ENCODE measurements at places on chromosomes 1 and 21. TPM values are rescaled to one million over a fixed set of nuclear protein-coding genes. Genes with fewer than 3 reads are reported as not detected.

SLAMF1 gene
- not detected for polyA plus RNA-seq

- peaks cover 29% of the 10 kb centered on the region for H3K36me3 ChIP-seq
- H3K27me3 ChIP-seq: no peaks in the 10 kb centered on the region
- peak overlapping the region; percentile 84 for H3K4me3 ChIP-seq
- peak overlapping the region; percentile 39 for H3K27ac ChIP-seq
Observed at GRCh38 chr1:54403808-54404261, 2.4 kb downstream of the SSBP3 start.

DNA sequence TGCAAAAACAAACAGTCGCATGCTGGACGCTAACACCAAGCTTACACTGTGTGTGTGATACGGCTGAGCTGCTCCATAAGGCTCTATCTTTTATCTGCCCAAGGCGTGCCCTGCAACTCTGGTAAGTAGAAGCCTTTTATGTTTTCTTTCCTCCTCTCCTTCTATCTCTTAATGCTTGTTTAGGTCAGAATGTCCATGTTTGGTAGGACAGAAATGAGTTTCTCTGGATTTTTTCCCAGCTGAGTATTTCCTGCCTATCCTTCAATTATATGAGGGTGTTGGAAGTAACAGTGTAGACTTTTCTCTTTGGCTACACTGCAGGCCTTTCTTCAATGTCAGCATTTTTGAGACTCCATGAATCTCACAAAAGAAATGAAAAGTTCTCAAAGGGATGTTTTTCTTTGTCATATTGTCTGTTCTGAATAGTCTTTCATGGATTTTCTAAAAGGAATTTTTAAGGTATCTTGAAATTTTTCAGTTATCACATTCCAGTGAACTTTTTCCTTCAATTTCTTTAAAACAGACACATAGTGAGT lies 124.2 kb downstream of the MACF1 start:
- H3K36me3 ChIP-seq: peaks cover 90% of the 10 kb centered on the region
- H3K27me3 ChIP-seq: no peaks in the 10 kb centered on the region
- H3K4me3 ChIP-seq: no peak overlapping the region
- DNase-seq: no peak
- no peak overlapping the region for H3K27ac ChIP-seq

GRCh38 chr1:39094685-39095084 lies 68.5 kb downstream of the NDUFS5 start:
- H3K27ac ChIP-seq: no peak overlapping the region
- H3K4me3 ChIP-seq: no peak overlapping the region
- no peaks in the 10 kb centered on the region for H3K36me3 ChIP-seq

SRGAP2B gene
- 19.5 TPM for polyA plus RNA-seq

SLC30A7 gene
- 4.0 TPM for polyA plus RNA-seq

NOTCH2 gene
- polyA plus RNA-seq: 23.3 TPM

KRTAP19-5 gene
- polyA plus RNA-seq: not detected

DNA sequence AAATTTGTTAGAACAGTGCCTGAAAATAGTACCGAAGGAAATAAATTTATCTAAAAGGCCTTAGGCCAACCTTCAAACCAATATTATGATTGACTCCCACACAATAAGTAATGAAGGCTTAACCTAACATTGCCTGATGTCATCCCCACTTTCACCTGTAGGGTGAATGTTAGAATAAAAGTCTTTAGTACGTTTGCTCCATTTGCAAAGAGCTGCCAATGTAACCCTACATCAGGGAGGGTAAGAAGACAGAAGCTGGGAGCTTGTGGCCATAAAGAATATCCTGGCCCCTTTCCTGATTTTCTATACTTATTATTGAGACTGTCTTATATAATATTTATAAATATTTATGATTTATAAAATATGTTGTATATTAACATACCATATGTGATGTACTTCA lies 661.8 kb upstream of the CXADR start:
- H3K27ac ChIP-seq: no peak overlapping the region
- no peak for DNase-seq
- no peak overlapping the region for H3K4me3 ChIP-seq
- peaks cover 3% of the 10 kb centered on the region for H3K36me3 ChIP-seq
- no peaks in the 10 kb centered on the region for H3K27me3 ChIP-seq

HSPG2 gene
- polyA plus RNA-seq: 10.7 TPM

DNA sequence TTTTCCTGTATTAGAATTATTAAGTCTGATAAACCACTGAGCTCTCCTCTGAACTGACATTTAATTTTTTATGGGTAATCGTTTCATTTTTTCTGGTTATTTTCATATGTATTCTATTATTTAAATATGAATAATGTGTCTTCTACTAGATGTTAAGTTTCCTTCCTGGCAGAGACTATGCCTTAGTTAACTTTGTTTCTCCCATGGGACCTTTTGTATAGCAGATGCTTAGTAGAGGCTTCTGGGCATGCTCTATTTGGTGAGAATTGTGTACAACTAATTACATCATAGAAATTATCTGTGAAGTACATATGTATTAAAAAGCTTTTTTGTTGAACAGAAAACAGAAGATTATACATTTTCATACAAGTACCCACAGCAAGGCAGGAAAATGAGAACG lies 23.4 kb downstream of the CTBS start:
- DNase-seq: no peak
- peaks cover 16% of the 10 kb centered on the region for H3K36me3 ChIP-seq
- H3K4me1 ChIP-seq: no peaks in the 10 kb centered on the region
- no peaks in the 10 kb centered on the region for H3K27me3 ChIP-seq
- H3K4me3 ChIP-seq: no peak overlapping the region

- H3K27me3 ChIP-seq: no peaks in the 10 kb centered on the region
- H3K4me3 ChIP-seq: no peak overlapping the region
- H3K36me3 ChIP-seq: peaks cover 13% of the 10 kb centered on the region
Observed at GRCh38 chr1:29197590-29197924, 15.9 kb upstream of the SRSF4 start.

C1orf185 gene
- polyA plus RNA-seq: not detected

RPTN gene
- not detected for polyA plus RNA-seq

DNA sequence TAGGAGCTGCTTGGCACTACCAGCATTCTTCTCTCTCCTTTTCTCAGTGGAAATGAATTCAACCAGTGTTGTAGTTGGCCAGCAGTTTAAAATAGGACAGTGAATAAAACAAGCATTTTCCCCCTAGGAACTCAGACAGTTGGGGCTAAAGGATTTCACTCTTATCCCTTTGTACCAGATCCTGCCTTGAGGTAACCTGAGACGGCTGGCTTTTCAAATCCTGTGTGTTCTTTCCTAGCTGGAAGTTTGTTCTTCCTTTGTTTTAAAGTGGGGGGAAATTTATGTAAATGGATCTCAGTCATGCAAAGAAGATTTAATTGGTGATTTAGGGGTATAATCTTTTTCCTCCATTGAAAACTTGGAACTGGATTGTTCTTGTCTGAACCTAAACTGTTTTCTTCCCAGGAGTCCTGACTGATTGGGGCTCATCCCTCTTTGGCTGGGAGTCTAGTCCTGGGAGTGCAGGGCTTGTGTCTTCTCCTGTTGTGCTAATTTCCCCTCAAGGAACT lies 23.3 kb downstream of the ZP4 start:
- H3K4me1 ChIP-seq: no peaks in the 10 kb centered on the region
- no peak for DNase-seq
- no peaks in the 10 kb centered on the region for H3K36me3 ChIP-seq
- H3K27ac ChIP-seq: no peak overlapping the region
- H3K27me3 ChIP-seq: no peaks in the 10 kb centered on the region

GRCh38 chr21:46226920-46227599 lies 1.5 kb downstream of the LSS start:
- H3K36me3 ChIP-seq: peaks cover 9% of the 10 kb centered on the region
- no peak for DNase-seq
- no peaks in the 10 kb centered on the region for H3K27me3 ChIP-seq
- no peak overlapping the region for H3K27ac ChIP-seq

FMO5 gene
- polyA plus RNA-seq: 0.50 TPM

RNU11 gene
- polyA plus RNA-seq: not detected

DNA sequence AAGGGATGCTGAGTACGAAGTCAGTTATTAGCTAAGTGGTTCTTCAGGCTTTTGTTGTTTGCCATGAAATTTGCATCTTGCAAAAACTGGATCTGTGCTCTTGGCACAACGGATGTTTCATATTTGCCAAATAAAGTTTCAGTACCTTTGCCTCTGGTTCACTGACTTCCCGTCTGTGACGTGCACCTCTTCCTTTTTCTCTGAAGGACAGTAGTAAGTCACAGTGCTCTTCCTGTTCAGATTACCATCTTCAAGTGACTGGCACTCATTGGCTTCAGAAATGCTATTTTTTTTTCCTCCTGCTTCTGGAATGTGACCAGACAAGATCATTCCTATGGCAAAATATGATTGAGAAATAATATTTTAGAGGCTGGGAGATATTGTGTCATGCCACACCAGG lies 75.9 kb upstream of the GREM2 start:
- no peak for DNase-seq
- no peaks in the 10 kb centered on the region for H3K36me3 ChIP-seq
- H3K4me1 ChIP-seq: no peaks in the 10 kb centered on the region
- H3K27me3 ChIP-seq: no peaks in the 10 kb centered on the region

ABCG1 gene
- polyA plus RNA-seq: 0.11 TPM

TMEM52 gene
- 3.8 TPM for polyA plus RNA-seq

BTF3L4 gene
- polyA plus RNA-seq: 26.1 TPM

OXCT2 gene
- polyA plus RNA-seq: 0.44 TPM

NKAIN1 gene
- 0.54 TPM for polyA plus RNA-seq

GRCh38 chr1:163265547-163265946 lies 56.2 kb upstream of the NUF2 start:
- H3K36me3 ChIP-seq: no peaks in the 10 kb centered on the region
- no peaks in the 10 kb centered on the region for H3K4me1 ChIP-seq
- no peak overlapping the region for H3K27ac ChIP-seq
- no peak for DNase-seq
- no peak overlapping the region for H3K4me3 ChIP-seq

DNA sequence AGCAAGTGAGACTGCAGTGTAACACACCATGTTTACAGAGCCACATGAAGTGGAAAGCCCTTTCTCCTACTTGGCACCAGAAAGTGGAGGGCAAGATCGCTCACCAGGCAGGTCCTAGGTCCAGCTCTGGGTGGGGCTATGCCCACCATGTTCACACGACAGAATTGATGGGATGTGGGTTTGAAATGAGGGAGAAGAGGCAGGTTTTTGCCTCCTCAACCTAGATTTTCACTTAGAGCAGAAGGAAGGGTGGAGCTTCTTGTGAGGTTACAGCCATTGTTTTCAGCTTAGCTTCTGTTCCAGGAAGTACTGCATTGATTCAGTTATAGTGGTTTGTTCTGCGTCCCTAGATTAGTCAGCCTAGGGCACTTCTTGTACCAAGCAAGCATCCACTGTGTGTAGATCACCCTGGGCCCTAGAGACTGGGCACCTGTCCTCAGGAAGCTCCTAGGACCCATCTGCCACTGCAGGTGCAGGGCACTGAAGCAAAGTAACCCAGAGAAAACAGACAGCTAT lies 2.3 kb downstream of the CD53 start:
- no peak overlapping the region for H3K27ac ChIP-seq
- H3K27me3 ChIP-seq: no peaks in the 10 kb centered on the region
- DNase-seq: no peak

DNA sequence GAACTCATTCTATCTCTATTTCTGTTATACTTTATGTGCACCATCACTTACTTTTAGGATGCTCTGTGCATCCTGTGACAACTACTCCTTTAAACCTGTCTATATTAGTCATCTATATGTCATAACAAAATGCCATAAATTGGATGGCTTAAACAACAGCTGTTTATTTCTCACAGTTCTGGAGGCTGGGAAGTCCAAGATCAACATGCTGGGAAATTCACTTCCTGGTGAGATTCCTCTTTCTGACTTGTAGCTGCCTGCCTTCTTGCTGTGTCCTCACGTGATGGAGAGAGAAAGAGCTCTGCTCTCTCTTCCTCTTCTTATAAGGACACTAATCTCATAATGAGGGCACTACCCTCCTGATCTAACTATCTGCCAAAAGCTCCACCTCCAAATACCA lies 62.3 kb upstream of the RCOR3 start:
- no peak for DNase-seq
- no peaks in the 10 kb centered on the region for H3K36me3 ChIP-seq
- no peaks in the 10 kb centered on the region for H3K4me1 ChIP-seq
- no peak overlapping the region for H3K4me3 ChIP-seq
- no peak overlapping the region for H3K27ac ChIP-seq

DNA sequence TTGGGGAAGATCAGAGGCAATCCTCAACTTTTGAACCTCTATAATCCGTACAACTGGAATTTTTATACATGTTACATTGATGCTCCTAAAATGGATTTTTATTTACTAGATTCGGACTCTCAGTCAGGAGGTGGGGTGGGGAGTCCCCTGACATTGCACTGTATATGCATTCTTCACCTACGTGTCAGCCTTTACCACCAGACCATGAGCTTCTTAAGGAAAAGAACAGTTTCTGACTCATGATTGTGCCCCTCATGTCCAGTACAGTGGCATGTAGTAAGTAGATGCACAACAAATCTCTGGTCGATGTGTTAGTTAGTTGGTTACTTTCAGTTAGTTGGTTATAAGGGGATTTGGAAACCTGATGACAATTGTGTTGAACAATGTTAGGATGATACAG lies 15.4 kb downstream of the LPAR3 start:
- no peaks in the 10 kb centered on the region for H3K4me1 ChIP-seq
- no peaks in the 10 kb centered on the region for H3K27me3 ChIP-seq
- no peaks in the 10 kb centered on the region for H3K36me3 ChIP-seq
- H3K4me3 ChIP-seq: no peak overlapping the region
- no peak for DNase-seq

GRCh38 chr1:15952317-15953258 lies 23.3 kb downstream of the ZBTB17 start:
- no peak for DNase-seq
- H3K4me3 ChIP-seq: no peak overlapping the region
- H3K27ac ChIP-seq: peak overlapping the region; percentile 93
- peaks cover 82% of the 10 kb centered on the region for H3K4me1 ChIP-seq
- peaks cover 13% of the 10 kb centered on the region for H3K36me3 ChIP-seq
- H3K27me3 ChIP-seq: no peaks in the 10 kb centered on the region

DNA sequence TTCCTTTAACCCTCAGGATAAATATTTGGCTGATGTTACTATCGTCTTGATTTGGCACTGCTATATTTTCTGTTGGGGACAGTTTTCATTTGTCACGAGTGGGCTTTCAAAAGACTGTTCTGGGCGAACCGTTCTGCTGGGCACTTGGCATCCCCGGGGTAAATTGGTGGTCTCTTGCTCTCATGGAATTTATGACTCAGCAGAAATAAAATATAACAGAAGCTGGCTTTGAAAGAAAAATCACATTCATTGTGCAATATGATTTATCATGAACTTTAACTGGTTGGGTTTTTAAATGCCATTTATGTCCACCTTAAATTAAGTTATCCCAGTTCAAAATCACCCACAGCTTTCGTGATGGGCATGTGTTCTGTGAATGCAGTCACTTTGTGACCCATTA lies 147.3 kb downstream of the KAZN start:
- H3K27me3 ChIP-seq: no peaks in the 10 kb centered on the region
- H3K27ac ChIP-seq: no peak overlapping the region
- DNase-seq: no peak
- H3K36me3 ChIP-seq: no peaks in the 10 kb centered on the region
- H3K4me1 ChIP-seq: no peaks in the 10 kb centered on the region

All from SK-N-SH (cell line).